ENCODE measurements at places on chromosomes 16 and 17. TPM values are rescaled to one million over a fixed set of nuclear protein-coding genes. Genes with fewer than 3 reads are reported as not detected.

The TMEM88 gene
- total RNA-seq: 7.1 TPM

The CA7 gene
- not detected for total RNA-seq

The EVPLL gene
- total RNA-seq: not detected

The DNAH9 gene
- not detected for total RNA-seq

DNA sequence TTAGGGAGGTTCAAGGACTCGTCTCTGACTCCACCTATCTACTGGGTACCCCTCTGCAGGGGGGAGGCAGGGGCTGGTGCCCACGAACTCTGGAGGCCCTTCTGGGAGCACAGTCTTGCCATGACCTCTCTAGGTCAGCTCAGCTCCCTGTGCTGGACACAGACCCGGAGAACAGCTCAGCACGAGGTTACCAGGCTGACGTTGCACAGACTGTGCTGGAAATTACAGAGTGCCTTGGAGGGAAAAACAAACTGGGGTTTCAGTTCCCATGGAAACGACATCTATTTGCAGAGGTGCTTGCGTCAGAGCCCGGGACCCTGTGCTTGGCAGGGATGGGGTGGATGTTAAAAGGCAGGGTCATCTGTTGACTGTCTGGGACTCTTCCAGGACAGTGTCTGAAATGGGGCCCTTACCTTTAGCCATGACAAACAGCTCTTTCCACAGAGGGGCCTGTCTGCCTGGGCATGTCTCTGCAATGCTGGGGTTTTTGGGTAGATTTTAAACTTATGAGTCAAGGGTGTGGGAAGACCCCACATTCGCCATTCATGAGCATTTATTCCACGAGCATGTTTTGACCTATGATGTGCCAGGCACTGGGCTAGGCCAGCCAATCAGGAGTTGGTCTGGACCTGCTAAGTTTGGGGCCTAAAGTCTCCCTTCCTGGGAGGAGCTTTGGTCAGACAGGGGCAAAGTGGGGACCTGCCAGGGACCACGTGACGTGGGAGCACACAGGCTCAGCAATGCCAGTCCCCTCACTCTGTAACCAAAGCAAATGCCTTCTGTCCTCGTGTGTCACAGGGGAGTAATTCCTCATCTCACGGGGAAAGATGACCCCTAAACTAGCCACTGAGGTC, 22.5 kb downstream of the CCR7 start:
- DNase-seq: peak; percentile 93

DNA sequence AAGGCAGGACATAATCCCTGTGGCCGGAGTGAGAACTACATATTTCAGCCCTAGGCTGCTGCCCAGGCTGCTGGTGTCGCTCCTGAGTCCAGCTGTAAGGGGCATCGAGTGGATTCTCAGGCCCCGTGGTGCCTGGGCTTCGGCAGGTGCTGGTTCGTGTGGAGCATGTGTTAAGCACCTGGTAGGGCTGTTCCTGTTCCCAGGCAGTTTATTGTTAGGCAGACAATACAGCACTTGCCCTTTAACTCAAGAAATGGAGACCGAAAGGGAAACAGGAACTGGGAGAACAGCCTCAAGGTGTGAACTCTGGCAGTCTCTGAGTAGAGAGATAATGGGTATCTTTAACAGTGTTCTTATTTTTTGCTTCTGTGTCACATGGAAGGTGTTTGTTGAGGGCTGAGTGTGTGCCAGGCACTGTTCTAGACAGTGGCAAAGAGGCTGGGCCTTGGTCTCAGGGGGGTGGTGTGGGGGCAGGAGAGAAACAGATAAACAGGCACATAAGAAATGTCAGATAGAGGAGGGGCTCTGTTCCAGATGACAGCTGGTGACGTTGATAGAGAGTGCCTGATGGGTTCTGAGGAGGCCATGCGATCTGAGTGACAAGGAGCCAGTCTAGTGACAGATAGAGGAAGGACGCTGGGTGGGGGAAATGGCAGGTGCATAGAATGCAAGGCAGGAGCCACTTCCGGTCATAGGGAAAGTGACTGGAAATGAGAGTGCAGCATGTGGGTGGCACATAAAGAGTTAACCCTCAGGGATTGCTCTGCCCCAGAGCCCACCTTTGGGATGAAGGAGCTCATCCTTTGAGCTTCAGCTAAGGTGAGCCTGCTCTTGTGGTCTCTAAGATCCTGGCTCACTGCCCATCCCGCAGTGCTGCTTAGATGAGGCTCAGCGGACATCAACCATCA, 33.8 kb downstream of the EPN2 start:
- no peak for DNase-seq

GRCh38 chr16:1784977-1785845, 2.5 kb downstream of the NUBP2 start:
- DNase-seq: no peak

DNA sequence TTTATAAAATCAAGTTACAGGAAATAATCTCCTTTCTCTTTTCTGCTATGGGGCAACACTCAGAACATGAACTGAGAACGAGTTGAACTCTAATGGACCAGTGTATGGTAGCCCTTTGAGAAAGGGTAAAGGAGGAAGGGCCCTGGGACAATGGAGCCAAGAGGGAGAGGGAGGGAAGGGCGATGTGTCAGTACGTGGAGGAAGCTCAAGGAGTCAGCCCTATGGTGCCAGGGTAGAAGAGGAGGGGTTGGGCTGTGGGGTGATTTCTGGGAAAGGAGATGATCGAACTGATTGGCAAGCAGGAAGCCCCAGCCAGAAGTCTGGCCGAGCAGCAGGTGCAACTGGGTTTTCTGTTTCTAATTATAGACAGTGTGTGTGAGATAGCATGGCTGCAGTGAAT, 4.3 kb upstream of the WIPI1 start:
- DNase-seq: peak; percentile 56
